Panc1 (cell line): ENCODE measurements at places on chromosomes 11 and 22.
A peak's percentile ranks its signal among the peaks of the same experiment; 100 is the strongest.

- DNase-seq = no peak
These were observed 120.9 kb upstream of the LDLRAD3 start for GRCh38 chr11:35822815-35823495.

DNA sequence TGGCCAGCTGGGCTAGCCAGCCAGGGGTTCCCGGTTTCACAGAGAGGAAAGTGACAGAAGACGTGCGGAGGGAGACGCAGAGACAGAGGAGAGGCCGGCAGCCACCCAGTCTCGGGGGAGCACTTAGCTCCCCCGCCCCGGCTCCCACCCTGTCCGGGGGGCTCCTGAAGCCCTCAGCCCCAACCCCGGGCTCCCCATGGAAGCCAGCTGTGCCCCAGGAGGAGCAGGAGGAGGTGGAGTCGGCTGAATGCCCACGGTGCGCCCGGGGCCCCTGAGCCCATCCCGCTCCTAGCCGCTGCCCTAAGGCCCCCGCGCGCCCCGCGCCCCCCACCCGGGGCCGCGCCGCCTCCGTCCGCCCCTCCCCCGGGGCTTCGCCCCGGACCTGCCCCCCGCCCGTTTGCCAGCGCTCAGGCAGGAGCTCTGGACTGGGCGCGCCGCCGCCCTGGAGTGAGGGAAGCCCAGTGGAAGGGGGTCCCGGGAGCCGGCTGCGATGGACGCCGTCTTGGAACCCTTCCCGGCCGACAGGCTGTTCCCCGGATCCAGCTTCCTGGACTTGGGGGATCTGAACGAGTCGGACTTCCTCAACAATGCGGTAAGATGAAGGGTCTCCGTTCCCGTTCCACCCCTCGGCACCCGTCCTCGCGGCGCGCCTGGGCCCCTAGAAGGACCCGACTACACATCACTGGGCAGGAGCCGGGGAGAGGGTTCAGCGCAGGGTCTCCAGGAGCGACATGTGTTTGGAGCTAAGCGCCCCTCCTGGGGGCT lies at the start of gene CREB3L1:
CREB3L1 (plus strand) TSS at position 41 of the 765 bp plus-strand sequence; CDS start at position 491, 450 bp downstream.
- no peak for DNase-seq

- no peak for DNase-seq
These were observed 972.8 kb downstream of the OPCML start for GRCh38 chr11:132559331-132560036.

DNA sequence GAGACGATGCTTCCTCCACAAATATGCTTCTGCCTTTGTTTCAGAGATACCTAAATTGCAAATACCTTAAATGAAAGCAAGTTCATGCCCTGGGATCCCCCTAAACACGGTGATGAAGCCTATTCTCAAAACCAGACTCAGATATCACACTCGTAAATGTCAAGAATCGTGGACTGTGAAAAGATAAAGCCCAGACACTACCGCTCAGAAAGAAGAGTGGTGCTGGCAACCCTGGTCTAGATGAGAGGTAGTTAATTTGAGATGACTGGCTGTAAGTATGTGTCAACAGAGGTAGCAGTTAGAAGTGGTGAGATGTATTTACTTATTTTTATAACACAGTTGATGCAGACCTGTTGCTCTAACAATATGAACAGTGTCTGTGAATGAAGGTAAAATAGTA lies 2.5 kb downstream of the OVCH2 start:
- no peak for DNase-seq

GRCh38 chr11:134951305-134951700 lies 539.3 kb upstream of the B3GAT1 start:
- no peak for DNase-seq

DNA sequence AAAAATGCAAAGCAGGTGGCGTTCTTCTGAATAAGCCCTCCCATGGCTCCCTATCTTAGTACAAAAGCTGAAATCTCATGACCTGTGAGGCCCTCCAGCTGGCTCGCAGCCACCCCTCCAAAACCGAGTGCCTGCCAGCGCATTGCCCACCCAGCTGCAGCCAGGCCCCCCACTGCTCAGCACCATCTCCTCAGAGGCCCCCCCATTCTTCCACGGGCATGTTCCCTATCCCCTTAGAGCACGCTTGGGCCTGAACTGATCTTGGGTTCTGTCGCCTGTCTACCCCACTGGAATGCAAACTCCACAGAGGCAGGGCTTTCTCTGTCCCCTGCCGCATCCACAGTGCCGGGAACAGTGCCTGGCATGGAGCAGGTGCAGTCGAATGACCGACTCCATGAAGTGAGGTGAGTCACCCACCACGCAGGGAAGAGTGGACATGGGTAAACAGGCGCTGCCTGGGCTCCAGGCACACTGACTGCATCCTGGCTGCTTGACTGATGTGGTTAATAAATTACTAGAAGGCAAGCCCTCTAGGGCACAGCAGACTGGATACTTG lies 11.3 kb upstream of the EFCAB6 start:
- no peak for DNase-seq

GRCh38 chr22:41682033-41682807 lies 6.4 kb downstream of the SNU13 start:
- no peak for DNase-seq

GRCh38 chr22:19448739-19449421 lies 1.4 kb upstream of the C22orf39 start:
- DNase-seq = no peak

- no peak for DNase-seq
These were observed 49.5 kb downstream of the GAB4 start for GRCh38 chr22:16958475-16958874.

DNA sequence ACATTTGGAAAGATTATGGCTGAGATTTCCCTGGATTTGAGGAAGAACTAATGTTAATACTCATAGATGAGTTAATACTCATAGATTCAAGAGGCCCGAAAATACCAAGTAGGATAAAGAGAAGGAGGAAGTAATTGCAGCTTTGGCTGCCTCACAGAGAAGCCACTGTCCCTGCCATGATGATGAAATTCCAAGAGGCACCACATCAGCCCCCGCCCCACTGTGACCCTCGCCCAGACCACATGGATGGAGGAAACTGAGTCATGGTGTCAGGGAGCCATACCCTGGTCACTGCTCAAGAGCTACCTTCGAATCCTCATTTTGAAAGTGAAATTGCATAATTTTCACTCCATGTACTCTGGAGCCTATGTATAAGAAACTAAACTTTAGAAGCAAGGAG lies 92.9 kb upstream of the SLC22A12 start:
- DNase-seq = no peak

DNA sequence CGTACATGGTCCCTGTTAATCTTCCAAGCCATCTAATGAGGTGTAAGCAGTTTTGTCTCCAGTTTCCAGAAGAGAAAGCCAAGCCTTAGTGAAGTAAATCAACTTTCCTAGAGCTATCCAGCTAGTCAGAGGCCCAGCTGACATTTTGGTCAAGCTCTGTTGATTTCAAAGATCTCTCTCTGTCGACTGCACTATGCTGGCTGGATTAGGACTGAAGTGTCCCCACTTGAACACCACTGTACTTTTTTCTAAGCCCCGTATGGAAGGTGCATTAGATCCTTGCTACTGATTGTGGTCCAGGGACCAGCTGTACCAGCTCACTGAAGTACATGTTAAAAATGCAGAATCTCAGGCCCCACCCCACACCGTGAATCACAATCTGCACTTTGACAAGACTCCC lies 176.5 kb upstream of the NAV2 start:
- no peak for DNase-seq

GRCh38 chr11:113577356-113578032 lies 102.3 kb upstream of the DRD2 start:
- no peak for DNase-seq

GRCh38 chr22:30816413-30816812 lies 121.7 kb downstream of the OSBP2 start:
- no peak for DNase-seq

DNA sequence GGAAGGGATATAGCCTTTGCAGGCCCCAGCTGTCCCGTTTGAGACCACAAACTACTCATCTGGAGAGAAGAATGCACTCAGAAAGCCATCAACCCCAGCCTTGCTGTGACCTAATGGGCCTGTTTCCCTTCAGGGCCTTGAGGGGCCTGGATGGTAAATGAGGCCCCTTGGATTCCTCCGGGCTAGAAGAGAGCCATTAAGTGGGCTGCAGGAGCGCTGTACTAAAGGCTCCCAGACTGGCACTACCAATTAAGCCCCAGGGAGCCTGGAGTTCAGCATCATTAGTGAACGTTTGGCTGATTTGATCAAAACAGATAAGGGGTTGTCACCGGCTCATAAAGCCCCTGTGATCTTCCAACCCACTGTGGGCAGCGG lies 23.0 kb downstream of the CD5 start:
- no peak for DNase-seq

- no peak for DNase-seq
These were observed 2.2 kb downstream of the UBXN1 start for GRCh38 chr11:62676698-62677097.

DNA sequence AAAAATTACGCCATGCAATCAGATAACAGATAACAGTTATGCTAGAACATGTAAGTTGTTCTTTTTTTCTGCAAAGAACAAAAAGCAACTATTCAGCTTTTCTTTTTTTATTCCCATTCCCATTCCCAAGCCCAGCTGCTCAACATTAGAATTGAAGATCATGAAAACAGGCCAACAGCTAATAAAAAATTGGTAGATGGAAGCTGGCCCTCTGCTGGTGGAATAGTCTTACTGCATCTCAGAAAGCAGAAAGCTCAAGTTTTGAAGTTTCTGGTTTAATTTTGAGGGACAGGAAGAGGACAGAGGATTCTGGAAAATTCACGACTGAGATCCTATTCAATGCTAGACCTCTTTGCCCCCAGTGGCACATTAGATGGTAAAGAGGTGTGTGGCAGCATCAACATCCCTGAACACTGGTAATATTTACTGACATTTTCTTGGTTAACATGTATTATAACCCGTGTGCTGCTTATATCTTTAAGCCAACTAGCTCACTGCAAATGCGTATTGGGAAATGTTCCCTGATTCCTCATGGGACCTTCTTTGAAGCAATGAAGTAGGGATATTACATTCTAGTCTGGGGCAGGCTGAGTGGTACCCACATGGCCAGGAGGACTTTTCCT lies 591.2 kb downstream of the OPCML start:
- DNase-seq = peak; percentile 24

DNA sequence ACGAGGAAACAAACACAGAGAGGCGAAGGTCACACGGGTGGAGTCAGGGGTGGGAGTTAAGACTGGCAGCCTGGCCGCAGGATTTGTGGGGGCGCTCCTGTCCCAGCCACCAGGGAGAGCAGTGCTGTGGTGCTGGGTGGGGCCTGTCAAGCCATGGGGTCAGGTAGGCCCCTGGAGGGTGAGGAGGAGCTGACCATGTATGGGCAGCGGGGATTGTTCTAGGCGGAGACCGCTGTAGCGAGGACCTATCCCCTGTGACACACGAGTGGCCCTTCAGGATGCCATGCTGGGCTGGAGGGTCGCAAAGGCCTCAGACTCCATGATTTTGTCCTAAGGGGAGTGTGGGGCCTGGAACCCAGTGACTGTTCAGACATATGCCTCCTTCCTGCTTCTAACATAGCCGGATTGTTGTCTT lies 1.6 kb upstream of the RPS19BP1 start:
- DNase-seq = no peak

GRCh38 chr11:3906166-3906565 lies 50.7 kb downstream of the STIM1 start:
- no peak for DNase-seq

GRCh38 chr22:49462795-49463194 lies 364.9 kb downstream of the BRD1 start:
- no peak for DNase-seq

DNA sequence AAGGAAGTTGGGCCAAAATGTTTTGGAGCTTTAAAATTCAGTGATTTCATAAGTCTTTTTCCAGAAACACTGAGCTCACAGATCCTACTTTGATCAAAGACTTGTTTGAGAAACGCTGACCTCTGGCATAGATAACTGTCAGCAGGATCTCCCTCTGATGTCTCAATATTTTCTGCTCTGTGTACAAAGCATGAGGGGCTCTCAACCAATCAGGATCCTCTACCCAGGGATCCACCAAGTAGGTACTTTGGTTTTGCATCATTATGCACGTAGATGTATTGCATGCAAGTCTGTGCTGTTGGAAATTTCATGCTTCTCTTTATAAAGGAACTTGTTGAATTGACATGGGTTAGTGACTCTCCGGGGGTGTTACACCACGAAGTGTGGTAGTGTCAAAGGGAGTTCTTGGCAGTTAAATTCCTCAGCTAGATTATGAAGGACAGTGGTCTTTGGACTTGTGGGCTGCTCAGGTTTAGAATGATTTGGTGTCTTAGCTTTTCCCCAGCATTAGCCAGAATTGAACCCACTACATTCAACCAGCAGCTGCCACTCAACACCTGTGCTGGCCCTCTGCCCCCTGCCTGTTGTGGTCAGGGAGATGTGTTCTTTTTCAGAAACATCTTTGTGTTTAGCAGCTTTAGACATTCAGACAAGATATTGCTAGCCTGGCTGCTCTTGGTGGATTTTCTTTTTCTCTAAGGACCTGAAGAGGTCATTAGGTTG lies 1.7 kb upstream of the DIXDC1 start:
- no peak for DNase-seq

DNA sequence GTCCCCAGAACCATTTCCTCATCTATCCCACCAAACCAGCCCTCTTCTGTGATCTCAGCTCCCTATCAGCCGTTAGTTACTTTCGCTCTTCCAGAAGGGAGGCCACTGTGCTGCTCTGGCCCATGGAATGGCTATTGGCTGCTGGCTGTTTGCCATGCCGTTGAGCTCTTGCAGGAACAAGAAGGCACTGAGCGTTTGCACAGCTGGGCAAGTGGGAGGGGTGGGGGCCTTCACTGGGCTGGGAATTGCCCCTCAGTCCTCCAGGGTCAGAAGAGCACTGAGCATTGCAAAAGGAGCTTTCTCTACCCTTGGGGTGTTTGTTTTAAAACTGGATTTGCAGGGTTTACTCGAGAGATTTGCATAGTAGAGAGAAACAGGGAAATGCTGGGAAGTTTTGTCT lies 129.0 kb upstream of the PARVA start:
- DNase-seq = no peak
